ENCODE measurements at places on chromosomes 7 and 10.

- DNase-seq: no peak
These were observed 52.0 kb upstream of the FIGNL1 start for GRCh38 chr7:50502001-50502684.

GRCh38 chr7:35379481-35379880 lies 125.6 kb upstream of the TBX20 start:
- no peak for DNase-seq

DNA sequence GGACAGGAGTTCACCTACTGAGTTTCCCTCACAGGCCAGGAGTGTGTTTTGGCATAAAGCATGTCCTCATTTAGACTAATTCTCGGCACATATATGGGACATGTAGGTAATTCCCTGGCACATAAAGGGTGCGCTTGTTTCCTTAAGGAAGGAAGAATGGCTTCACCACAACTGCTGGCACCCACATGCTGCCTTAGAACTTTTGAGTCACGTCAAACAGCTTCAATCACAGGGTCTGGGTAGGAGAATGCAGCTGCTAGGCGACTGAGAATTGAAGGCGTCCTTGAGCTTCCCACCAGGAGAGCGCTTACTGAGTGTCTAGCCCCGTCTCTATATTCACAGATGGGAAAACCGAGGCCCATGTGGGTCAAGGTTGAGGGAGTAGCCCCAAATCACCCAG lies 146.1 kb downstream of the CHN2 start:
- DNase-seq: no peak

- peak; percentile 5 for DNase-seq
These were observed 106.5 kb downstream of the HTR7 start for GRCh38 chr10:90751107-90751997.

DNA sequence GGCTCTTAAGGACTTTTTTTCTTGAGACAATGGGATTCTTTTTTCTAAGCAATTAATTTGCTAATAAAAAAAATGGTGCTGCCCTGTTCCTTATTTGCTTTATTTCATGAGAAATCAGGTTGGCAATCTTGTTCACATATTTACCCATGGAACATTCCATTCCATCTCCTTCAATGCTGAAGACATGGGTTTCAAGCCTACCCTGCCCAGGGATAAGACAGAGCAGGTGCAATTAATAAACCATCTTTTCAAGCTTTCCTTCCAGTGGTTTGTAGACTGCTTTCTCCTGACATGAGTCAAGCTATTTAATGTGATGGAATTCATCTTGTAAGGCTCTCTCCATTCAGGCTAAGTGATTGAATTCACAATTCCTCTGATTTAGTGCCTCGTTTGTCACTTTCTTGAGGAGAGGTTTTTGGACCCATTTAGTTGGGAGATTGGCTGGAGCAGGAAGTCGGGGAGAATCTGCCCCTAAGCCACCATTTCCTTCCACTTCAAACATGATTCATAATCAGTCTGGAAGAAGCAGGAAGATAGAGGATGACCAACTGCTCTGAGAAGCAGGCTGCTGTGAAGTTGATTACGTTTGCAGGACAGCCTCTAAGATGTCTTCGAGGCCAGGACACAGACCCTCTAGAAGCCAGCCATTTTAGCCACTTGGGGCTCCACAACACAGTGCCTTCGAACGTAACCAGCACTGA lies 552.4 kb upstream of the GALNT17 start:
- DNase-seq: no peak

DNA sequence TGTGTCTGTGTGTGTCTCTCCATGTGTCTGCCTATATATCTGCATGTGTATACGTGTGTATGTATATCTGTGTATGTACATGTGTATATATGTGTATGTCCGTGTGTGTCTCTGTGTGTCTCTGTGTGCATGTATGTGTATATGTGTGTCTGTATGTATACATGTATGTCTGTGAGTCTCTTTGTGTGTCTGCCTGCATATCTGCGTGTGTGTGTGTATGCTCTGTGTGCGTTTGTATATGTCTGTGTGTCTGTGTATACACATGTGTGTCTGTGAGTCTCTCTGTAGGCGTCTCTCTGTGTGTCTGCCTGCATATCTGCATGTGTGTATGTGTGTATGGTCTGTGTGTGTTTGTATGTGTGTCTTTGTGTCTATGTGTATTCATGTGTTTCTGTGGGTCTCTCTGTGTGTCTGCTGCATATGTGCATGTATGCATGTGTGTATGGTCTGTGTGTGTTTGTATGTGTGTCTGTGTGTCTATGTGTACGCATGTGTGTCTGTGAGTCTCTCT lies 23.7 kb upstream of the KLF6 start:
- DNase-seq: no peak

DNA sequence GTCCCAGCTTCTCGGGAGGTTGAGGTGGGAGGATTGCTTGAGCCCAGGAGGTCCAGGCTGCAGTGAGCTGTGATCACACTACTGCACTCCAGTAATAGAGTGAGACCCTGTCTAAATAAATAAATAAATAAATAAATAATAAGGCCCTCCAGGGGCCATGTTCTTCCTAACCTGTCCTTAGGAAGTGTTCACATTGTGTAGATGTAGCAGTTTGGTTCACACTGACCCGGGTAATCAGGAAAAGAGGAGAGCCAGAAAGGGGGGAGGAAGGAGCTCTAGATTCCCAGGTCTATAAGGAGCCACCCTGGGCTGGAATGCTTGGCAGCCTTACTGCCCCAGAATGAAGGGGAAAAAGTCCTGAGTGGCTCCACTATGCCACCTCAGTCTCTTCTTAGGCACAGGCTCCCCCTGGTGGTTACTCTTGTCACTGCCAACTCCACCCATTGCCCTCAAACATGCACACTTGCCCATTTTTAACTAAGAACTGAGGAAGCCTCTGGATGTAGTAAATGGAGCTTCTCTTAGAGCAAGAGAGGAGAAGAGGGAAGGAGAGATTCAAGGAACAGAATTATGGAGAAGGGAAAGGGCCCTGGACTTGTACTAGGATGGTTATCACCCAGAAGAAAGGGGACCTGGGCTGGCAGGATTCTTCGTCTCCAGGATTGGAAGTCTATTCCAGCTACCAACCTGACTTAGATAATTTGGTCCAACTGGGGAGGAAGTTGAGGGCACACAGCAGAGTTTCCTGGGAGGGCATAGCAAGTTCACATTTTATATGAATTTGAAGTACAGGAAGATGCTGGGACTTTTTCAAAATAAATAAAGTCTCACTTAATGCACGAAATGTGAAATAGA lies 7.8 kb downstream of the HPS6 start:
- DNase-seq: no peak

GRCh38 chr10:43056568-43057011 lies 20.3 kb upstream of the RET start:
- no peak for DNase-seq

GRCh38 chr7:124989911-124990310 lies 60.3 kb upstream of the POT1 start:
- DNase-seq: no peak

DNA sequence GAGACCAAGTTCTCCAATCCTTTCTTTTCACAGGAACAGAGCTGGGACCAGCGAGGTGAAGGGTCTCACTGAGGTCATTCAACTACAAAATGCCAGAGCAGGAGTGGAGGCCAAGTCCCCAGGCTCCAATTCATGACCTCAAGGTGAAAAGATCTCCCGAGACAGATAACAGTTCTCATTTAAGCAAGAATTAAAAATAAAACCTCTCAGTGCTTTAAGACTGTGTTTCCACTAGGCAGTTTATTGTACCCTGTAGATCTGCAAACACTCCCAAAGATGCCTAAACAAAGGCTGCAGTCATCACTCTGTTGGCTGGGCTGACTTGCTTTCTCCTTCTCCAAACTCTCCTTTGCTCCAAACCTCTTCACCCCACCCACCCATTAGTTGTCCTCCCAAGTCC lies 74.8 kb upstream of the CXCL12 start:
- DNase-seq: no peak

DNA sequence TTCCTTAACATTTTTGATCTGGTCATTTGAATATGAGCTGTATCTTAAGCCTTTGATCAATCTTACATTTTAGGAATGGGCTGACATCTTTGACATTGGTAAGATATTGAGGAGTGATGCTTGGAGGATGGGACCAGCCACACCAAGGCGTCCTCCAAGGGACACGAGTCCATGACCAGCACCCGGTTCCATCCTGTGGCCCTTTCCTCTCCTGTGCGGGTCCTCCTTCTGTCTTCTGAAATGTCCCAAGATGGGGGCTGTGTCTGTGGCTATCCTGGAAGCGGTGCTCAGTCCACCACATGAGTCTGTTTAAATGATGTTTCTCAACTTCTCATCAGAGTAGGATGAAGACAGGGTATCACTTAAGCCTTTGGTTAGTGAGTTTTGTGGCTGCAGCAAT lies 67.3 kb upstream of the SHH start:
- DNase-seq: no peak

- DNase-seq: no peak
These were observed 928 bp downstream of the COMTD1 start for GRCh38 chr10:75234683-75235374.

GRCh38 chr7:159097661-159098423 lies 46.8 kb downstream of the VIPR2 start:
- DNase-seq: no peak

DNA sequence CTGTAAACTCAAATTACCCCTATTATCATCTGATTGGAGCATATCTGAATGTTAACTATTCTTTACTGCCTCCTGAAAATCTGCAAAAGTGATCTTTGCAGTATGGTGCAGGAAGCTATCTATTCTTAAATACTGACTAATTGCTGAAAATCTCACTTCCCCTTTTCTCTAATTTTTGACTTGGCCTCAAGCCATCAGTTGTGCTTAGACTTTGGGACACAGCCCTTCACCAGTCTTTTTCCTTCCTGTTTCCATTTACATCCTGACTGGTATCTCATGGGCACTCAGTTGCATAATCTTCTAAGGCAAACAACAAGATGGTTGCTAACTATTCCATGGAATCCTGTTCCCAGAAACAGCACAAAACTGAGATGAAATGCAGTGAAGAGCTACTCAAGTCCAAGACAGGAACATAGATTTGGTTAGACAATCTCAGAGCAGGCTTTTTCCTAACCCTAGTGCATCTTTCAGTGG lies 228.5 kb downstream of the SORCS1 start:
- DNase-seq: no peak

GRCh38 chr7:49894543-49894942 lies 121.1 kb downstream of the VWC2 start:
- DNase-seq: no peak

DNA sequence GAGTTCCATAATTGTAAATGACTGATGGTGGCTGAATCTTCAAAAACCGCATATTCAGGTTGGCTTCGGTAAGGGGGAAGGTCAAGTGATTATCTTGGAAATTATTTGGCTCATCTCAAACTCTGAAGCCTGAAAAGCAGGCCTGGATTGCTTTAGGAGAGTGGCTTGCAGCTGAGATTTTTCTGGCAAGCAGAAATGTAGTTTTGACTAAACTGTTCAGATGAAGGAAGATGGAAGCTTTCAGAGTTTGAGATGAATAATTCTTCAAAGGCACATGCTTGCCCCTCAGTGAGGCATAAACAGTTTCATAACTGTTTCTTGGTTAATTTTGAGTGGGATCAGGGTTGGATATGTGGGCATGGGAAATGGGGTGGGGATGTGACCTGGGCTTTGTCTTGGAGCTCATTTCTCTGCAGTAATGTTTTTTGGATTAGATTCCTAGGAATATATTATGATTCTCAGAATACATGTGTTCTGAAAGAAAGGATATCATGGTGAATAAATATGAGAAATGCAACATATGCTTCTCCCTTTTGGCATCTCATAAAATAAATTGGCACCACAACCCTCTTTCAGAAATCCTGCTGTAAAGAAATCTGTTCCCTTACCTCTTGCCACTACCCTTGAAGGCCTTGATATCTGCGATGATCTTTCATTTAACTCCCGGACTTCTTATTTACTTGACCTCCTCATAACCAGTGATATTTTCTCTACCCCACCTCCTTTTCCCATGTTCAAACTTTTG lies 469.2 kb downstream of the ADRA2A start:
- no peak for DNase-seq

DNA sequence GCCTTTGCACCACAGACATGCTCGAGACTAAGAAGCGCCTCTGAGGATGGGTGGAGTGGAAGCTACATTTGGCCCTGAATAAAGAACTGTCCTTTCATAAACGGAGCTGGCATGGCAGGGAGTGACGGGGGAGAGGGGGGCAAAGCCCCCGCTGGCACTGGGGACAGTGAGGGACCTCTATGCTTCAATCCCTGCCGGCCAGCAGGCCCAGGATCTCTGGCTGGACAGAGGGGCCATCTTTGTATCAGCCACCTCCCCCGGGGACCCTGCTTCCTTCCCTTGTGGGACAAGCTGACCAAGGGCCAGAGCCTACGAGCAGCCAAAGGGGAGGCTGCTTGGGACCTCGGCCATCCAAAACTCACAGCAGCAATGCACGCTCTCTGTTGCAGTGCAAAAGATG lies 28.2 kb upstream of the ECHDC3 start:
- no peak for DNase-seq

GRCh38 chr7:106165337-106165736 lies 53.2 kb upstream of the SYPL1 start:
- no peak for DNase-seq

GRCh38 chr7:73887762-73888161 lies 26.8 kb downstream of the TMEM270 start:
- no peak for DNase-seq

- peak; percentile 5 for DNase-seq
These were observed 700.7 kb downstream of the PHTF2 start for GRCh38 chr7:78499283-78499682.

DNA sequence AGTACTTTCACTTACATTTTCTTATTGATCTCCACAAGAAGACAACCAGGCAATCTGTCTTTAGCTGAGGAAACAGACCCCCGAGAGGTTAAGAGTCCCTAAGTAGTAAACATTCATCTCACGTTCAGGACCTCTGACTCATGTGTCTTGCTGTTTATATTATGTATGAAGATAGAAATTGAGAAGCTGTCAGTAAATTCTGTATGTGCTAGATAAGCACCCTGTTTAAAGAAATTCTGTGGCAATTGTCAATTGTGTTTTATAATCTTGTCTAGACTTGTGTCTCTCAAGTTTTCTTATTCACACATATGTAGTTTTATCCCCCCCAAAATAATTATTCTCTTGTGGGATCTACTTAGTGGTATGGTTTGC lies 14.5 kb downstream of the ADK start:
- DNase-seq: no peak

- no peak for DNase-seq
These were observed 10.8 kb downstream of the SERPINE1 start for GRCh38 chr7:101137651-101138212.

Measured in HS-27A (cell line).